ENCODE measurements at places on chromosomes 1 and 21.

DNA sequence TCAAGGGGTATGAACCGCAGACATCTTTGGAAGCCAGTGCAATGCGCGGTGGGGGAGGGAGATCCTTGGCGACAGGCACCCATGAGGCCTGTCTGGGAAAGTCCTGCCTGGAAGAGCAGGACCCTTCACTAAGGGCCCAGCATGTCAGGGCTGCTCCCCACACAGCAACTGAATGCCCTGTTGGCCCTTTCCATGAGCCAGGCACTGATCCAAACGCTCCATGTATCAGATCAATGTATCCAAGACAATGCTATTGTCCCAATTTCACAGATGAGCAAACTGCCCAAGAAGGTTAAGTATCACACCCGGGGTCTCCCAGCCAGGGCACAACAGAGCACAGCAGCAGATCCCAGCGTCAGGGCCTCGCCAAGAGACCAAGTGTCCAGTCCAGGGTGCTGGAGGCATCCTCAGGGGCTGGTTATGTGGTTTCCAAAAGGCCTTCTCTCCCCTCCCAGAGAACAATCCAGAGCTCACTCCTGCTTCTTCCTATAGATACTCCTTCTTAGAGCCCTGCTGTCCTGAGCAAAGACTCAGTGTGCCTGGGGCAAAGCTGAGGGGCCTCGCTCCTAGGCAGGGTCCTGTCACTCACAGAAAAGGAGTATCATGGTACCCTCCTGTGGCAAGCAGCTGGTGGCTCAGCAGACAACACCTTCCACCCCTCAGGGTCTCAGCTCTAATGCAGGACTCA, 328.0 kb downstream of the NPHP4 start:
- DNase-seq, result no peak

- no peak for DNase-seq
These were observed 10.5 kb upstream of the PLCH2 start for GRCh38 chr1:2465371-2466269.

GRCh38 chr1:208349694-208350330, 105.6 kb upstream of the PLXNA2 start:
- DNase-seq, result no peak

DNA sequence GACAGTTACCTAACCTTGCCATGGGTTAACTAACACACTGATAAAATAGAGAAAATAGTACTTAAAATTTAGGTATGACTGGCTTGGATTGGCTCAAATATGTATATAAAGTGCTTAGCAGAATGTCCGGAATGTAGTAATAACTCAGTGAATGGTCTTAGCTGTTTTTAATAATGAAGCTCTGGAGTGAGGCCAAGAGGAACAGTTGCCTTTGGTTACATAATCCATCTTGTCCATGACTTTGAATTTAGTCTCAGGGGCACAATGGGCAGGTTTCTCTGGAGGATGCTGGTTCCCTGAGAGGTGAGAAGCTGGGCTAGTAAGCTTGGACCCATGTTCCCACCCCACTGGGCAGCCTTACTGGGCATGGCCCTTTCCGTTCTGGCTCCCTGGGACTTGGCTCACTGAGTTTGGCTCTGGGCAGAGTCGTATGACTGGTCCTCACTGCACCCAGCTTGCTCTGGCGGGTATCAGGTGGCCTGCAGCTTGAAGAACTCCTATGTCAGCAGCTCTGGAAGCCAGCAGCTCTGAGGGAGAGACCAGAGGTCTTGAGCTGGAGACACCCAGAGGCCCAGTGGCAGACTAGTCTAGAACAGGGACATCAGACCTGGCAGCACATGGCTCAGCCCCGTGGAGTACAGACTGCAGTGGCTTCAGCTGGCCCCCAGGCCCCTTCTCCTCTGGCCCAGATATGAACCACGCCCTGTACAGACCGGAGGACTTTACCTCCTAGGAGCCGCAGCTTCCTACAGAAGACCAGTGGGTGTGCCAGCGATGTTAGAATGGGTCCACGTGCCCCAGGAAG, 40.4 kb downstream of the TENT5C start:
- no peak for DNase-seq

GRCh38 chr1:54341763-54342162, 64.4 kb downstream of the SSBP3 start:
- no peak for DNase-seq
